ENCODE measurements at places on chromosomes 1 and 21. TPM values are rescaled to one million over a fixed set of nuclear protein-coding genes. Genes with fewer than 3 reads are reported as not detected.
A peak's percentile ranks its signal among the peaks of the same experiment; 100 is the strongest.

TSEN15 gene
- 28.2 TPM for total RNA-seq

SLC1A7 gene
- total RNA-seq = not detected

GRCh38 chr1:213606252-213606820 is 381.4 kb upstream of the PROX1 start:
- no peaks in the 10 kb centered on the region for H3K27me3 ChIP-seq
- no peaks in the 10 kb centered on the region for H3K4me1 ChIP-seq
- no peak overlapping the region for H3K27ac ChIP-seq
- H3K36me3 ChIP-seq = no peaks in the 10 kb centered on the region

DNA sequence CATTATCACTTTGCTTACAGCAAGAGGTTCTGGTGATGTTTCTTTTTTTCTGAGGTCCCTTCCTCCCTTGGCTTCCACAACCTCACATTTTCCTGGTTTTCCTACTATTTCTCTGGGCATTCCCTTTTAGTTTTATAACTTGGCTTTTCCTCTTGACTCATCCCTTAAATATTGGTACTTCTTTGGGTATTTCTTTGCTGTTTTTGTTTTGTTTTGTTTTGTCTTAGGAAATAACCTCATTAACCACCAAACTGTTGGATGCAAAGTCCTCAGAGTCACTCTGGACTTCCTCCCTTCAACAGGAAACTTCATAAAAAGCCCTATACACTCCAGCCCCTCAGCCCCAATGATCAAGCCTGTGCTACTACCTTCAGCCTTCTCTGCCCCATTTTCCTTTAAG is 211.1 kb downstream of the DUSP10 start:
- H3K4me3 ChIP-seq = no peak overlapping the region
- H3K36me3 ChIP-seq = no peaks in the 10 kb centered on the region
- no peaks in the 10 kb centered on the region for H3K4me1 ChIP-seq
- no peaks in the 10 kb centered on the region for H3K27me3 ChIP-seq
- no peak overlapping the region for H3K27ac ChIP-seq

GRCh38 chr1:18527921-18528320 is 47.2 kb downstream of the KLHDC7A start:
- peaks cover 4% of the 10 kb centered on the region for H3K27me3 ChIP-seq
- H3K4me3 ChIP-seq = no peak overlapping the region

DNA sequence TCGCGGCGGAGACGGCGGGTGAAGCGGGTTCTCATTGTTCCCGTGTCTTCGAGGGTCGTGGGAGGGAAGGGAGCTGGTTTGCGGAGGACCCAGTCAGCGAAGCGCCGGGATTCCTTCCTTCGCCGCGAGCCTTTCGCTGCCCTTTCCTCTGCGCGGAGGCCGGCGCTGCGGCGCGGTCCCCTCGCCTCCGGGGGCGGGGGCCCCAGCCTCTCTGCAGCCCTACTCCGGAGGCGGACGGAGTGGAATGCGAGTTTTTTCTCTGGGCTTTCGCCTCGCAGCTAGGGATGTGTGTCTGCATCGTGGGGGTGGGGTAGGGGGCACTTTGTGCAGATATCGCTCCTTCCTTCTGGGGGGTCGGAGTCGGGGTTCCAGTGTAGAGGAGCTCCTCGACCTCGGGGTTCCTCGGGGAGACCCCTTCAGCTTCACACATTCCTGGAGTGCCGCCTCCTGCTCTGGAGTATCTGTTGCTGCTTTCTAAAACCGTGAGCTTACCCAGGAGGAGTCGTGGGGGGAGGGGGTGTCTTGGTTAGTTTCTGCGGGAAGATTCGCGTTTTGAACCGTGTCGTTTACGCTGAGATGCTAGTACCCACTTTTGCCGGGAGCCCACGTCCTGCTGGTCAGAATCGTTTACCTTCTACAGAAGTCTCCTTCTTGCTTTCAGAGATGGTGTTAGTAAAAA is 595 bp downstream of the RNF2 start:
- H3K36me3 ChIP-seq = no peaks in the 10 kb centered on the region
- DNase-seq = peak; percentile 69
- H3K4me1 ChIP-seq = no peaks in the 10 kb centered on the region
- H3K4me3 ChIP-seq = peak overlapping the region; percentile 82
- H3K27me3 ChIP-seq = no peaks in the 10 kb centered on the region

- peaks cover 4% of the 10 kb centered on the region for H3K4me1 ChIP-seq
- no peak for DNase-seq
- H3K27ac ChIP-seq = no peak overlapping the region
- H3K27me3 ChIP-seq = no peaks in the 10 kb centered on the region
- H3K36me3 ChIP-seq = no peaks in the 10 kb centered on the region
- H3K4me3 ChIP-seq = no peak overlapping the region
Observed at GRCh38 chr1:222224636-222225315, 323.1 kb downstream of the HHIPL2 start.

- H3K4me3 ChIP-seq = no peak overlapping the region
- H3K27ac ChIP-seq = no peak overlapping the region
- no peak for DNase-seq
- no peaks in the 10 kb centered on the region for H3K4me1 ChIP-seq
- H3K27me3 ChIP-seq = no peaks in the 10 kb centered on the region
- no peaks in the 10 kb centered on the region for H3K36me3 ChIP-seq
Observed at GRCh38 chr21:34223376-34223775, 140.4 kb upstream of the KCNE2 start.

- H3K4me3 ChIP-seq = no peak overlapping the region
- no peaks in the 10 kb centered on the region for H3K36me3 ChIP-seq
- no peaks in the 10 kb centered on the region for H3K27me3 ChIP-seq
- H3K27ac ChIP-seq = no peak overlapping the region
- no peaks in the 10 kb centered on the region for H3K4me1 ChIP-seq
Observed at GRCh38 chr1:238951809-238952208, 434.6 kb upstream of the CHRM3 start.

DNA sequence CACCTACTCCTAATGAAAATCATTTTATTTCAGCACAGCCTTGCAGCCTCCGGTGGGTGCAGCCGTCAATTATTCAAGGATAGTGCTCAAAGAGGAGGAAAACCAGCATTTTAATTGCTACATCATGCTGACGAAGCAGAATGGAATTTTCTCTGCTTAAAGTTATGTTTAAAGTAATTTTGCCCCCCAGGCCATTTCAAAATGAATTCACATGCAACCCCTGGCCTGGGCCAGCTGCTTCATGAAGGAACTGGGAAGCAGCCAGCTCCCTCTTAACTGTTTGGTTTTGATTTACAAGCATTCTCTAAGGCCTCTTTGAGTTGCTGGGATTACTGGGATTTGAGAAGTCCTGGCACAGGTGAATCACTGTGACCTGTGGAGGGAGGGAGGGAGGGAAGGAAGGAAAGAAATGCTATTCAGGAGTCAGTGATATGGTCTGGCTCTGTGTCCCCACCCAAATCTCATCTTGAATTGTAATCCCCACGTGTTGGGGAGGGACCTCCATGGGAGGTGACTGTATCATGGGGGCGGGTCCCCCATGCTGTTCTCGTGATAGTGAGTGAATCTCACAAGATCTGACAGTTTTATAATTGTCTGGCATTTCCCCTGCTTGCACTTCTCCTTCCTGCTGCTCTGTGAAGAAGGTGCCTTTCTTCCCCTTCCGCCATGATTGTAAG is 66.0 kb downstream of the PGBD5 start:
- H3K4me3 ChIP-seq = no peak overlapping the region
- no peak overlapping the region for H3K27ac ChIP-seq
- no peaks in the 10 kb centered on the region for H3K36me3 ChIP-seq
- no peaks in the 10 kb centered on the region for H3K4me1 ChIP-seq
- H3K27me3 ChIP-seq = no peaks in the 10 kb centered on the region

DNA sequence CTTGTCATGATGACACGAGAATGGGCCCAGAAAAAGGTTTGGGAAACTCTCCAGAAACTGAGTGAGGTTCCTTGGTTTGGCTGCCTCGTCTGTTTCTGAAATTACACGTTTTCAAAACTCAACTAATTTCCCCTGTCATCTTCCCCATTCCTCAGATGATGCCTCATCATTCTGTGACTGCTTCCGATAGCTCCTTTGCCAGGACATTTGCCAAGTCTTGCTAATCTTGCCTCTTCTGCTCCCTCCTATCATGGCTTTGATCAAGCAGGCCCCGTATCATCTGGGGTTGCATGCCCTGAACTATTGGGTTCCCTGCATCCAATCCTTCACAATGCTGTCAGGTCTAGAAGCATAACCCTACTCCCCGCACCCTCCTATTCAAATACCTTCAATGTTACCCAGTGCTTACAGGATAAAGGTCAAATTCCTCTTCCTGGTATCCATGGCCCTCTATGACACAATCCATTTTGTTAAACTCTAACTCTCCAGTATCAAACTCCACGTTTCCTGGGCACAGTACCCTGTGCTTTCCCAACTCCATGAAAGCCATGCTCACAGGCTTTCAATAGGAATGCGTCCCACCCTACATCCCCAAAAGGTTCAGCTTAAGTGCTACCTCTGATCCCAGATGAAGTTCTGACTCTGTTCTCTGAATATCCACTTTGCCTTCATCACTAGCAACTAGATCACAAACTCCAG is 22.2 kb upstream of the TMEM200B start:
- DNase-seq = no peak
- peaks cover 34% of the 10 kb centered on the region for H3K36me3 ChIP-seq
- no peaks in the 10 kb centered on the region for H3K4me1 ChIP-seq
- H3K27me3 ChIP-seq = no peaks in the 10 kb centered on the region
- no peak overlapping the region for H3K27ac ChIP-seq
- H3K4me3 ChIP-seq = no peak overlapping the region

GRCh38 chr1:166089804-166090203 is 77.0 kb downstream of the FAM78B start:
- no peak overlapping the region for H3K27ac ChIP-seq
- DNase-seq = no peak
- no peaks in the 10 kb centered on the region for H3K4me1 ChIP-seq
- no peaks in the 10 kb centered on the region for H3K27me3 ChIP-seq
- H3K4me3 ChIP-seq = no peak overlapping the region

DNA sequence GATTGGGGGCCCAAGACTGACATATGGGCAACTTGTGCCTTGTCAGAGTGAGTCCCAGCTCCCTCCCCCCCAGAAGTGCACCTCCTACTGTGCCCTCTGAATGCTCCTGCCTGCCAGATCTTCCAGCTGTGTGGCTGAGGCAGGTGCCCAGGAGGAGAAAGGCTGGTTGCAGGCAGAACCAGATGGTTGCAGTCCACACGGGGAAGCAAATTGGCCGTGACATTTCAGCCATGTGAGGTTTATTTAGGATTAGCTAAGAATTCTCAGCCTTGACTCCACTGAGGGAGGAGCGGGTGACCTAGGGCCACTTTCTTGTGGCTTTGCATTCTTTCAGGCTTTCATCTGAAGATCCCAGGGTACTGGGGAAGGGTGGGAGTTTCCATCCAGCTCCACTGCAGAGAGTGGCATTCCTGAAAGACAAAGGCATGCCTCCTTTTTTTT is 33.8 kb downstream of the PEX14 start:
- peaks cover 3% of the 10 kb centered on the region for H3K4me1 ChIP-seq
- no peaks in the 10 kb centered on the region for H3K36me3 ChIP-seq
- no peak overlapping the region for H3K4me3 ChIP-seq
- H3K27ac ChIP-seq = no peak overlapping the region
- no peaks in the 10 kb centered on the region for H3K27me3 ChIP-seq
- peak; percentile 64 for DNase-seq

GRCh38 chr1:4464478-4464877 is 189.9 kb upstream of the AJAP1 start:
- no peaks in the 10 kb centered on the region for H3K27me3 ChIP-seq
- H3K36me3 ChIP-seq = no peaks in the 10 kb centered on the region
- no peak overlapping the region for H3K4me3 ChIP-seq
- no peaks in the 10 kb centered on the region for H3K4me1 ChIP-seq

Measured in H1 (cell line).